Activated naive CD8-positive, alpha-beta T cell treated with anti-CD3 and anti-CD28 coated beads, Interleukin-2, amount 50 U/mL, for 24 hours (primary cell): ENCODE measurements at places on chromosomes 13 and 19.

DNA sequence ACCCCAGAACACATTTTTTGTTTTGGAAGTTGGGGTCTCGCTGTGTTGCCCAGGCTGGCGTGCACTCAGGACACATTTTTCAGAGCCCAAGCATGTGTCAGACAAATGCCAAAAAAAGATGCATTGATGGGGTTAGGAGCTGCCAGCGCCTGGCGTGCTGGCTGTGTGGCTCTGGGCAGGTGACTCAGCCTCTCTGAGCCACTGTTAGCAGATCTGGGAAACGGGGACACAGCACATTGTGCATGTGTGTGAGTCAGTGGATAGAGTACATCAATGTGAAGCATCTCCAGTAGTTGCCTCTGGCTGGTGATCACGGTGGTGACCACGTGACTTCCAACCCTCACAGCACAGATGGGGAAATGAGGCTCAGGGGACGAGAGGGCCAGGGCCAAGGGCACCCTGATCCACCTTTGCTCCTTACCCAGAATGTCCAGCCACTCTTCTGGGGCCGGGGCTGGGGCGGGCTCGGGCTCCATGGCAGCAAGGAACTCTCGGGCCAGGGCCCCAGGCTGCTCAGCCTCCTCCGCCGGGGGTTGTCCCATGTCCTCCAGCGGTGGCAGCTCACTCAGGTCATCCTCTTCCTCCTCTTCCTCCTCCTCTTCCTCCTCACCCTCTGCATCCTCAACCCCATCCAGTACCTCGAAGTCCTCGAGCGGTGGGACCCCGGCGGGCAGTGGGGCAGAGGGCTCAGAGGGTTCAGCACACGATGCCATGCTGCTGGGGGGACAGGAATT is 1.9 kb downstream of the FKBP8 start:
- H3K4me3 ChIP-seq = peak overlapping the region; percentile 42
- H3K27me3 ChIP-seq = no peaks in the 10 kb centered on the region
- H3K4me1 ChIP-seq = peaks cover 24% of the 10 kb centered on the region
- DNase-seq = no peak

DNA sequence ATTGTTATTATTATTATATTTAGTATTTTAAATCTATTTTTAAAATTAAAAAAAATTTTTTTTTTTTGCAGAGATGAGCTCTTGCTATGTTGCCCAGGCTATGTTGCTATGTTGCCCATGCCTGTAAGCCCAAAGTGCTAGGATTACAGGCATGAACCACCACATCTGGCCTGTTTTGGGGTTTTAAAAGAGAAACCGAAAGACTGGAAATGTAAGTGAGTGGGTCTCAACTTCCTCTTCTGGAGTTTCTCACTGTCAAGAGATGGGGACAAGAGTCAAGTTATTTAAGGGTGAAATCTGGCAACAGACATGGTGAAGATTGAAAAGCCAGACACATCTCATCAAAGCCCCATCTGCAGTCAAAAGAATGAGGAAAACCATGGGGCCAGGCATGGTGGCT is 4.2 kb upstream of the OR7G3 start:
- no peaks in the 10 kb centered on the region for H3K36me3 ChIP-seq
- no peak overlapping the region for H3K27ac ChIP-seq
- peaks cover 7% of the 10 kb centered on the region for H3K4me1 ChIP-seq
- H3K27me3 ChIP-seq = peaks cover 19% of the 10 kb centered on the region
- DNase-seq = no peak

GRCh38 chr13:58994077-58994476 is 1169.7 kb downstream of the DIAPH3 start:
- no peak overlapping the region for H3K27ac ChIP-seq
- H3K36me3 ChIP-seq = no peaks in the 10 kb centered on the region
- no peaks in the 10 kb centered on the region for H3K27me3 ChIP-seq
- no peak for DNase-seq
- H3K4me3 ChIP-seq = no peak overlapping the region

DNA sequence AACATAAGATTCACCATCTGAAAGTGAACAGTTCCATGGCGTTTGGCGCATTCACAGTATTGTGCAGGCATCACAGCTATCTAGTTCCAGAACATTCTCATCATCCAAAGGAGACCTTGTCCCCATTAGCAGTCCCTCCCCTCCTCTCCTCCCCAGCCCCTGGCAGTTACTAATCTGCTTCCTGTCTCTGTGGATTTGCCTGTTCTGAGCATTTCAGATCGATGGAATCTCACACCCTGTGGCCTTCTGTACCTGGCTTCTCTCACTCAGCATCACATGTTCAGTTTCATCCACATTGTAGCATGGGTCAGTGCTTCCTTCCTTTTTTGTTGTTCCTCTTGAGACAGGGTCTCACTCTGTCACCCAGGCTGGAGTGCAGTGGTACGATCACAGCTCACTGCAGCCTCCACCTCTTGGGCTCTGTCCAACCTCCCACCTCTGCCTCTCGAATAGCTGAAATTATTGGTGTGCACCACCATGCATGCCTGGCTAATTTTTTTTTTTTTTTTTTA is 34.6 kb downstream of the CRTC1 start:
- H3K27ac ChIP-seq = no peak overlapping the region
- H3K36me3 ChIP-seq = peaks cover 2% of the 10 kb centered on the region

GRCh38 chr13:73603646-73604045 is 530.6 kb downstream of the KLF12 start:
- no peaks in the 10 kb centered on the region for H3K4me1 ChIP-seq
- H3K27me3 ChIP-seq = no peaks in the 10 kb centered on the region
- no peak overlapping the region for H3K27ac ChIP-seq

GRCh38 chr19:11384778-11385129 is 640 bp upstream of the EPOR start:
- H3K4me3 ChIP-seq = no peak overlapping the region
- H3K4me1 ChIP-seq = peaks cover 27% of the 10 kb centered on the region
- H3K27ac ChIP-seq = no peak overlapping the region
- peaks cover 3% of the 10 kb centered on the region for H3K36me3 ChIP-seq
- H3K27me3 ChIP-seq = peaks cover 15% of the 10 kb centered on the region
- DNase-seq = no peak

DNA sequence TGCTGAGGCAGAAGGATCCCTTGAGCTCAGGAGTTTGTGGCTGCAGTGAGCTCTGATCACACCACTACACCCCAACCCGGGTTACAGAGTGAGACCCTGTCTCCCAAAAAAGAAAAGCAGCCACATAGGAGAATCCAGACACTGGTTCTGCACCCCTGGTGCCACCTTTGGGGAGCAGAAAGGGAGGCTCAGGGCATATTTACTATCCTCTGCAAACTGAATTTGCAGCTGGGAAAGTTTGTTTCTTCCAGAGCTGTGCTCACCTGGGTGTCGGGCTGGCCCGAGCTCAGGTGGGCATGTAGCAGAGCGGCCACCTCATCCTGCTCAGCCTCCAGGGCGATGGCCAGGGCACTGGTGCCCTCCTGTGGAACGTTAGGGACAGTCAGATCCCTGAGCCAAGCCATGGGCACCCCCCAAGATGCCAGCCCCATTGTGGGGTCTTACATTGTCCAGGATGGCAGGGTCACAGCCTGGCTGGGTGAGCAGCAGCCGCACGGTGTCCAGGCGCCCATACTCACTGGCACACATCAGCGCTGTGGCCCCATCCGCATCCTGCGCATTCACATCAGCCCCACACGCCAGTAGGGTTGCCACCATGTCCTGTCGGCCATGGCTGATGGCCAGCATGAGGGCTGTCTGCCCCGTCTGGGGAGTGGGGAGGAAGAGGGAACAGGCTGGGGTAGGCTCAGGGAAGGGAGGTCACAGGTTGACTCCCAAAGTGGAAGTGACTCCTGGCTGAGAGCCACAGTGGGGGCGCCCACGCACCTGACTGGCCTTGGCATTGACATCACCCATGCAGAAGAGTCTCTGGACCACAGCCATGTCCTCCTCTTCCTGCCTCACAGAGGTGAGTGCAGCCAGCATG is 3.1 kb downstream of the RPS28 start:
- H3K4me3 ChIP-seq = peak overlapping the region; percentile 99
- H3K36me3 ChIP-seq = peaks cover 33% of the 10 kb centered on the region
- peak overlapping the region; percentile 96 for H3K27ac ChIP-seq
- H3K27me3 ChIP-seq = no peaks in the 10 kb centered on the region
- peaks cover 26% of the 10 kb centered on the region for H3K4me1 ChIP-seq

DNA sequence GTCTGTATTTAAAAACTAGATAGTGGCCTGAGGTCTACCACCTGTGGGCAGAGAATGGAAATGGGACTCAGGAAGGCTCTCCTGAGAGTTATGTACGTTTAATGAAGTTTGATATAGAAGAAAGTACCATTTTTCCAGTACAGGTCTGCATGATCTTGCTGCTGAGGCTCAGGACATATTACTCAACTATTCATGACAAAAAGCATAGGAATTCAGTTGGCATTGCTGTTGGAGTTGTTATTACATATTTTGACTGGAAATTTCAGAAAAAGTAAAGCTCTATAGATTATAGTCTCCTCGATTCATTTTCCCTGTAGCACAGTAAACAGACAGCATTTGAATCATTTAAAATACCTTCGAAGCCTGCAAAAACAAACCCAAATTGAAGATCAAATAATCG is 469.8 kb downstream of the DCT start:
- H3K4me1 ChIP-seq = no peaks in the 10 kb centered on the region
- H3K4me3 ChIP-seq = no peak overlapping the region
- peaks cover 3% of the 10 kb centered on the region for H3K27me3 ChIP-seq
- no peaks in the 10 kb centered on the region for H3K36me3 ChIP-seq
- no peak overlapping the region for H3K27ac ChIP-seq

GRCh38 chr13:60329221-60329923 is 67.6 kb upstream of the TDRD3 start:
- H3K27ac ChIP-seq = no peak overlapping the region
- H3K36me3 ChIP-seq = no peaks in the 10 kb centered on the region
- no peaks in the 10 kb centered on the region for H3K27me3 ChIP-seq
- no peak overlapping the region for H3K4me3 ChIP-seq
- peak; percentile 9 for DNase-seq

GRCh38 chr13:68292601-68293000 is 1062.5 kb upstream of the PCDH9 start:
- no peak overlapping the region for H3K4me3 ChIP-seq
- H3K27me3 ChIP-seq = no peaks in the 10 kb centered on the region
- no peak overlapping the region for H3K27ac ChIP-seq
- no peaks in the 10 kb centered on the region for H3K4me1 ChIP-seq

- peaks cover 15% of the 10 kb centered on the region for H3K4me1 ChIP-seq
- no peak overlapping the region for H3K4me3 ChIP-seq
- H3K27ac ChIP-seq = no peak overlapping the region
- no peak for DNase-seq
- H3K36me3 ChIP-seq = peaks cover 91% of the 10 kb centered on the region
Observed at GRCh38 chr19:20558011-20558410, 7.6 kb downstream of the ZNF737 start.

DNA sequence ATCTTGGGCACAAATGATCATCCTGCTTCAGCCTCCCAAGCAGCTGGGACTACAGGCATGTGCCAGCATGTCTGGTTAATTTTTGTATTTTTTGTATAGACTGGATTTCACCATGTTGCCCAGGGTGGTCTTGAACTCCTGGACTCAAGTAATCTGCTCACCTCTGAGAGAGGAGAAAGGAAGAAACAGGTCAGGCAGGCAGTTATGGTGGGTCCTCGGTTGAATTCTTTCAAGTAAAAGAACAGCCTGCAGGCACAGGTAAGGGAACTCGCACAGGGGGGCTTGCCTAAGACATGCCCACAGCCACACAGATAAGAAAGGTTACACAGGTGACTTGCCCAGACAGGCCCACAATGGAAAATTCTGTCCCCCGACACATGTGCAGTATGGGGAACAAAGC is 34.8 kb upstream of the CYSLTR2 start:
- no peaks in the 10 kb centered on the region for H3K4me1 ChIP-seq
- no peak overlapping the region for H3K27ac ChIP-seq
- no peak overlapping the region for H3K4me3 ChIP-seq
- peaks cover 2% of the 10 kb centered on the region for H3K27me3 ChIP-seq
- no peak for DNase-seq
- peaks cover 9% of the 10 kb centered on the region for H3K36me3 ChIP-seq

DNA sequence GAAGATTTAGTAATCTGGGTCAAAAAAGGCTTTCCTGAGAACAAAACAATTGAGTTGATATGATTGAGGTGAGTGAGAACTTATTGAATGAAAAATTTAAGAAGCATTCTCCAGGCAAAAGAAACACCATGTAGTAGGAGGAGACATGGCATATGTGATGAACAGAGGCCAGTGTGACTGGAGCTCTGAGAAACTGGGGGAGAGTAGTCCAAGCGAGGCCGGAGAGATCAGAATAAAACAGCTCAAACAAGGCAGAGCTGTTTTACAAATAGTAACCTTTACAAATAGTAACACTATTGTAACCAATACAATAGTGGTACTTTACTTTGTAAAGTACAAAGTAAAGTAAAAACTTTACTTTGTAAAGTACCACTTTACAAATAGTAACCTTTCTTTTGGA is 1159.1 kb downstream of the PCDH9 start:
- no peaks in the 10 kb centered on the region for H3K4me1 ChIP-seq
- no peak overlapping the region for H3K27ac ChIP-seq
- H3K27me3 ChIP-seq = no peaks in the 10 kb centered on the region
- DNase-seq = no peak
- H3K4me3 ChIP-seq = no peak overlapping the region
- H3K36me3 ChIP-seq = no peaks in the 10 kb centered on the region

GRCh38 chr13:39563470-39563735 is 39.6 kb downstream of the LHFPL6 start:
- H3K4me1 ChIP-seq = peaks cover 4% of the 10 kb centered on the region
- H3K27ac ChIP-seq = no peak overlapping the region
- DNase-seq = no peak

- no peak overlapping the region for H3K27ac ChIP-seq
- DNase-seq = no peak
- no peaks in the 10 kb centered on the region for H3K4me1 ChIP-seq
- no peaks in the 10 kb centered on the region for H3K27me3 ChIP-seq
Observed at GRCh38 chr13:33262062-33262487, 23.5 kb downstream of the STARD13 start.

- H3K36me3 ChIP-seq = no peaks in the 10 kb centered on the region
- H3K4me1 ChIP-seq = no peaks in the 10 kb centered on the region
- no peak for DNase-seq
- no peak overlapping the region for H3K27ac ChIP-seq
- H3K4me3 ChIP-seq = no peak overlapping the region
Observed at GRCh38 chr13:24087605-24088225, 72.8 kb upstream of the SPATA13 start.

DNA sequence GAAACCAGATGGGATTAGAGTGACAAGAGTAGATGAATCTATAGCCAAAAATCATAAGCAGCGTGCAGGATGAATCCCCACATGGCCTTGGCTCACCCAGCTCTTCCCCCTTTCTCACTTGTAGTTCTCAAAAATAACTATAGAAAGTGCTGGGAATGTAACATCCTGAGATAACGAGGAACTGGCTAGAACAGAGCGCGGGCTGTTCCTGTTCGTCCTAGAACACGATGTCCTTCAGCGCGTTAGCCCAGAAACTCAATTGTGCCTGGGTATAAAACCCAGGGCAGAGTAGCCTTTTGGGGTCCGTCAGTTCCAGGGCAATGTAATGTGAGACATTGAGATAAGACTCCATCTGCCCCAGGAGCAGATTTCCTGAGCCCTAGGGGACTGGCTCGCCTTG is 326.2 kb downstream of the TSHZ3 start:
- H3K27me3 ChIP-seq = peaks cover 2% of the 10 kb centered on the region
- no peaks in the 10 kb centered on the region for H3K36me3 ChIP-seq
- no peak overlapping the region for H3K27ac ChIP-seq
- DNase-seq = no peak
- H3K4me3 ChIP-seq = no peak overlapping the region

- H3K27ac ChIP-seq = no peak overlapping the region
- DNase-seq = no peak
- H3K4me1 ChIP-seq = peaks cover 18% of the 10 kb centered on the region
- H3K4me3 ChIP-seq = peak overlapping the region; percentile 76
Observed at GRCh38 chr19:15223649-15224361, 8.4 kb downstream of the EPHX3 start.

GRCh38 chr13:77696879-77697216 is 639 bp upstream of the SLAIN1 start:
- peak overlapping the region; percentile 75 for H3K4me3 ChIP-seq
- no peak overlapping the region for H3K27ac ChIP-seq
- H3K27me3 ChIP-seq = peaks cover 2% of the 10 kb centered on the region
- H3K4me1 ChIP-seq = peaks cover 37% of the 10 kb centered on the region
- no peak for DNase-seq
